ENCODE measurements at places on chromosomes 3 and 15. TPM values are rescaled to one million over a fixed set of nuclear protein-coding genes. Genes with fewer than 3 reads are reported as not detected.

DNA sequence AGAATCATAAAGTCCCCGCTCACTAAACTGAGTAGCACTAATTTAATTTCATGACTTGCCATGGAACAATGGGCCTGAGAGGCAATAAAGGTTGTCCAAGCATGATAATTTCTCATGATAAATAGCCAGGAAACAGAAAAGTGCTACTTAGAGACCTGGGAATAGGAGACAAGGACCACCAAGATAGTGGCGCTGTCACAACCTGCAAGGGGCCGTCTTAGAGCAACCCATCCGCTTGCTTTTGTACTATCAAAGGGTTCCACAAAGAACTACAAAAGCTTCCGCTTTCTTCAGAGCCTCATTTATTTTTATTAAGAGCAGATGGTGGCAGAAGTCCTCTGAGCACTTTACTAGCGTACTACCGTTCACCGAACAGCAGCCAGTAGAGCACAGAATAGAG, 421.7 kb upstream of the GRM7 start:
- DNase-seq: no peak

GRCh38 chr3:35894735-35895134, 255.4 kb downstream of the ARPP21 start:
- no peak for DNase-seq

GRCh38 chr3:197174927-197175326, 123.5 kb downstream of the DLG1 start:
- DNase-seq: no peak

EPHB3 gene
- total RNA-seq: 0.19 TPM

GABRB3 gene
- total RNA-seq: not detected

DNA sequence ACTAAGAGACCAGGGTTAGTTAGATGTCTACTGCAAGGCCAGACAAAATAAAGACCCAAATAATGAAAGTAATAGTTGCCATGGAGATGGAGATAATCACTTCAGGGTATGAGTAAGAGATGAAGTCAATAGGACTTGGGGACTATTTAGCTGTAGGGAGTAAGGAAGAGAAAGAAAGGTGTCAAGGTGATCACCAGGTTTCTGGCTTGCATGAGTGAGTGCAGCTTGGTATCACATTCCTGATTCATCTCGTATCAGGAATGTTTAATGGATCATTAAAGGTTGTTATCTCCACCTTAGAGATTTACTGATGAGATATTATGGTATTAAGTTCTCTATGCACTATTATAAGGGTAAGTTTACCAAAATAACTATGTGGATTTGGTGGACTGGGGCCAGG, 357.4 kb upstream of the ATP11B start:
- no peak for DNase-seq

- no peak for DNase-seq
Measured at GRCh38 chr15:29776859-29777258, 45.4 kb downstream of the TJP1 start.
